ENCODE measurements at places on chromosomes 12 and 14.

DNA sequence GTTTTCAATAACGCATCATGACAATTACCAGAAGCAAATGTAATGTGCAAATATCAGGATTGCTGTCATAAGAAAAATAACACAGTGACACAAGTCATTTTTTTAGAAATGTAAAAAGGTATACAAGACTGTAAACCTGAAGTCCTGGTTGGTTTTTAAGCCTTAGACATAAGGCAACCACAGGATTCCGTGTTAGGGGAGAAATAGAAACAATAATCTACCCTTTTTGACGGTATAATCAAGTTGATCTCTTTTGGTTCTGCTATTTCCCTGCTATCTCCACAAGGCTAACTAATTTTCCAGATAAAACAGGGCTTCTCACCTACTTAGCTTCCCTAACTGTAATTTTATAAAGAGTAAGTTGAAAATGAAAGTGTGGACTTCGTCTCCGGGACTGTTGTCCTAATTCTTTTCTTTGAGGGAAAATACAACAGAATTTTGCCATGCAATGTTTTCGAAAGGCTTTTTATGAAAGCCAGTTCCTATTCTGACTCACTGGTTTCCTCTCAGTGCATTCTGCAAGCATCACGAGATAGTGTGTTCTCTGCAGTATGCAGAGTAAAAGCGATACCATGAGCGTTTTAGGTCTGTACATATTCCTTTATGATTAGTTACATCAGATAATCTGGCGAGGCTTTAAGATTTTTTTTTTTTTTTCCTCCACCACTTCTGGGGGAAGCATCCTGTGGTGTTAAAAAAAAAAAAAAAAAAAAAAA, 10.6 kb downstream of the MYO1H start:
- no peak for DNase-seq

- DNase-seq, result no peak
Measured at GRCh38 chr14:38122241-38122640, 85.5 kb upstream of the SSTR1 start.

DNA sequence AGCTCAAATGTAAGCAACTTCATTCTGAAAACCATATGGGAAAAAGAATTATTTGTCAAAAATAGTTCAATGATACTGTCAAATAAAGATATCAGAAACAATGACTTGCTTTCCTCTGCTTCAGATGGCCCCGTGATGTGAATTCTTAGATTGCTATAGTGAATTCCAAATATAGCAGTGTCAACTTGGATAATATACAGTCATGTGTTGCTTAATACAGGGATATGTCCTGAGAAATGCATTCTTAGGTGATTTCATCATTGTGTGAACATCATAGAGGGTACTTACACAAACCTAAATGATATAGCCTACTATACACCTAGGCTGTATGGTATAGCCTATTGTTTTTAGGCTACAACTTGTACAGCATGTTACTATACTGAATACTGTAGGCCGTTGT, 108.7 kb upstream of the MIS18BP1 start:
- DNase-seq, result no peak

GRCh38 chr12:115667116-115667515, 610.4 kb downstream of the MED13L start:
- DNase-seq, result no peak

DNA sequence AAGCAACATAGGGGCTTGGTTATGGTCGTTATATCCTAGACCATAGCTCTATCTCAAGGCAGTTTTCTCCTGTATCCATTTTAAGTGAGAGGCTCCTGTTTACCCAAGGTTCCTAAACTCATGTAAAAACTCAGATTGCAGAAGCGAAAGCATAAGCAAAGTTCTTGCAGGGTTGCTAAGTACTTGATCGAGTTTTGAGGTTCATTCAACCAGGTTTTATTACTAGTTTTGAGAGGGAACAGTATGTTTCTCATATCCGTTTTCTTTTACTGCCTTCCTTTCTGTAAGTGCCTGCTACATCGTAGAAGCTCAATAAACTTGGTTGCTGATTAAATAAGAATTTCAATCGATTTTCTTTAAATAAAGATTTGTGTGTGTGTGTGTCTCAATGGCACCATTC, 5.1 kb downstream of the AKAP3 start:
- DNase-seq, result no peak

- DNase-seq, result no peak
Measured at GRCh38 chr12:85007836-85008235, 28.2 kb downstream of the TSPAN19 start.

- DNase-seq, result no peak
Measured at GRCh38 chr14:95727056-95727700, 13.3 kb upstream of the TCL1A start.

- DNase-seq, result no peak
Measured at GRCh38 chr12:119910586-119910985, 33.5 kb upstream of the CIT start.

DNA sequence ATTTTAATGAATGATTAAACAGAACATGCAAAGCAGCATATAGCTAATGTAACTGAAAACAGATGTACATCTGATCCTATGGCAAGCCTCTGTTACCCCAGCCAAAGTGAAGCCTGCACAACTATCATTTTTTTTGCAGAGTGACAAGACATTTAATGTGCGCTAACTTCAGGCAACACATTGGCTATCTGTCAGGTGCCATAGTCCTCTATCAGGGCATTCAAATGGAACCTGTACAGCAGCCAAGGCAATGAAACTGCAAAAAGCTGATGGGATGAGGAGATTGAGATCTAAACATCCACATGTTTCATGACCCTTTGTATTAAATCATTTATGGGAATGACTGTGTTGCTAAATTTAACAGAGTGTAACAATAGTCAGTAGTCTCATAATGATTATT, 1088.5 kb upstream of the TMEM132C start:
- DNase-seq, result no peak

DNA sequence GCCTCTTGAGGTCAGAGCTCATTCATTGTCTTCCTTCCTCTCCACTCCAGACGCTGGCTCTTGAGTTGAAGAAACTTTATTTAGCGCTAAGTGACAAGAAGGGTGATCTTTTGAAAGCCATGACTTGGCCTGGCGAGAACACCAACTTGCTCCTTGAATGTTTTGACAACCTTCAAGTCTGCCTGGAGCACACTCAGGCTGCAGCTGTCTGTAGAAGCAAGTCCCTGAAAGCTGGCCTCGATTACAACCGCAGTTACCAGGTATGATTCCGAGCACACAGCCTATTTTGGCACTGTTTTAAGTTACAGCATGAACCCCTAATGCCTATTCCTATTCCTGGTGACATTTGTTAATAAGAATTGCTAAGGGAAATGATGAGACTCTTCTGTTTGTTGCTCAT, 167.6 kb downstream of the ESR2 start:
- no peak for DNase-seq

- DNase-seq, result peak; percentile 51
Measured at GRCh38 chr14:88326352-88327103, 3.5 kb upstream of the KCNK10 start.

DNA sequence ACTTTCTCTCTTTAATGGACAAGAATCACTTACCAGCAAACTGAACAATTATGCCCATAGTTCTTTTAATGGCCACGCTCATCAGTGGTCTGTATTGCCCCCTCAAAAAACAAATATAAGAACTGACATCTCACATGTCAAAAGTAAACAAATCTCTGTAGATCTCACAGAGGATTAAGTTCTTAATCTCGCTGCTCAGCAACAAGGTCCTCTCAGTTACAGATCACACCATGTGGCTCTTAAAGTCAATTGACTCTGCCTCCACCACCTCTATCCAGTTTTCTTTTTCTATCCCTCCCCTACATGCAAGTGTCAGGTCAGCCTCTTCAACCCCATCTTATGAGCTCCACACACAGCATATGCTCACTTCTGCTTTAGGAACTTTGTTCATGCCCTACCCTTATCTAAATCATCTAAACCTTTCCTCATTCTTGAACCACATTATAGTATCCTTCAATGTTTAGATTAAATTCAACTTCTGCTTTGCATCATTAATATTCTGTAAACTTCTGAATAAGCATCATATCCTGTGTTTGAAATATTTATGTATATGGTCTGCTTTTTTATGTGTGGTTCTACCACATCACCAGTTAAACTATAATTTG, 7.2 kb downstream of the ADAM20 start:
- DNase-seq, result no peak

DNA sequence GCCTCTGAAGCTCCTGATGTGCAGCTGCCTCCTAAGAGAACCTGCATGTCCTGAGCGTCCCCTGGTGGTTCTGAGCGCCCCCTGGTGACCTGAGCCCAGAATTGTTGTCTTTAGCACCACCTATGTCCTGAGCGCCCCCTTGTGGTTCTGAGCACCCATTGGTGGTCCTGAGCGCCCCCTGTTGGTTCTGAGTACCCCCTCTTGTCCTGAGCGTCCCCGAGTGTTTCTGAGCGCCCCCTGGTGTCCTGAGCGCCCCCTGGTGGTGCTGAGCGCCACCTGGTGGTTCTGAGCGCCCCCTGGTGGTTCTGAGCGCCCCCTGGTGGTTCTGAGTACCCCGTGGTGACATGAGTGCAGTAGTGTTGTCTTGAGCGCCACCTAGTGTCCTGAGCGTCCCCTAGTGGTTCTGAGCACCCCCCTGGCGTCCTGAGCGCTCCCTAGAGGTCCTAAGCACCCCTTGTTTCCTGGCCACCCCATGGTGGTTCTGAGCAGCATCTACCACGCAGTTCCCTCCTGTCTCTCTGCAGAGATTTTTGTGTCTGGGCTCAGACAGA, 782.5 kb downstream of the TMEM121 start:
- DNase-seq, result no peak

DNA sequence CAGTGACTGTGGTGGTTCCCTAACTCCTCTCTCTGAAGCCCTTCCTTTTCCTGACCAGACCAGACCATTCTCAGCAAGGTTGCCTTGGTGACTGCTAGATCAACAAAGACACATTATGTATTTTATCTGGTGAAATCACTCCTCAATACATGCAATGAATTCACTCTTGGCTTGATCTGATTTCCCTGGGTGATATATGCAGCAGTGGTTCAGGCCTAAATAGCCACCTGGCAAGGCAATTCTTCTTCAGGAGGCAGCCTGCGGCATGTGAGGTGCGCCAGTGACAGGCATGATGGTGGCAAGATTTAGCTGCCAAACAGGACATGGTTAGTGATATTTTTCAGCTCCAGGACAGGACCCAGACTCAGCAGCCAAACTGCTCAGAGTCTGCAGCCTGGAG, 350.3 kb upstream of the CCDC196 start:
- DNase-seq, result peak; percentile 12

DNA sequence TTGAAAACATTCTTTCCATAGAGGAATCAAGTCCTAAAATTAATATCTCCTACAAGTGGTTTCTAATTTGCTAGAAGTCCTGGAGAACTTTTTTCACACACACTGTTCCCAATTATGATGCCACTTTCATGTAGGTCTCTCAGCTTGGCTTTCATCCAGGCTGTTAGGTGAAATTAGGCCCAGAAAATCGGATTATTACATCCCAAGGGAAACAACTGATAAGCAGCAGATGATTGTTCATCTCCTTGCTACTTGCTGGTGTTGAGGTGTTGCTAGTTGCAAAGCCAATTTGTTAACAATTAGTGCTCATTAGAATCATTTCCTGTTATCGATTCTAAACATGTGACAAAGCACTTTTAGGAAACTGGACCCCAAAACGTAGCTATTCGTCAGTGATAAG, 248.0 kb downstream of the PDZRN4 start:
- DNase-seq, result peak; percentile 14

DNA sequence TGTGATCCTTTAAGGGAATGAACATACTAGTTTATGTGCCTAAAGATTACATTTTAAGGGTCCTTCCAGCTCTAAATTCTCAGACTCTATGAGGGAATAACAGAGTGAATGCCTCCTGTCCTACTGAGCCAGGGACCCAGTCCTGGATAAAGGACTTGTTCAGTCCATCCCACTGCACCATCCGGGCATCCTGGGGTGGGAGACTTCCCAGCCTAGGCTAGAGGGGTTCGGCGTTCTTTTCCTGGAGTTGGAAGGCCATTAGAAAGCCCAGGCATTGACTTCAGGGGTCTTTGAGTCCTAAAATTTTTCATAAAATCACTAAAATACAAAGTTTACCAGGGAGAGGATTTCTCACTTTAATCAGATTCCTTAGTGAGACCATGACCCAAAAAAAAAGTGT, 127.9 kb upstream of the FKBP4 start:
- no peak for DNase-seq

GRCh38 chr12:123066384-123066710, 84.5 kb downstream of the PITPNM2 start:
- DNase-seq, result no peak

- peak; percentile 78 for DNase-seq
Measured at GRCh38 chr14:103594265-103594664, 31.5 kb downstream of the COA8 start.

GRCh38 chr14:76133103-76133502, 18.6 kb upstream of the GPATCH2L start:
- DNase-seq, result peak; percentile 84

GRCh38 chr12:12786706-12787601, 1.5 kb downstream of the APOLD1 start:
- DNase-seq, result peak; percentile 93

GRCh38 chr12:94803939-94804338, 153.6 kb upstream of the TMCC3 start:
- DNase-seq, result no peak

DNA sequence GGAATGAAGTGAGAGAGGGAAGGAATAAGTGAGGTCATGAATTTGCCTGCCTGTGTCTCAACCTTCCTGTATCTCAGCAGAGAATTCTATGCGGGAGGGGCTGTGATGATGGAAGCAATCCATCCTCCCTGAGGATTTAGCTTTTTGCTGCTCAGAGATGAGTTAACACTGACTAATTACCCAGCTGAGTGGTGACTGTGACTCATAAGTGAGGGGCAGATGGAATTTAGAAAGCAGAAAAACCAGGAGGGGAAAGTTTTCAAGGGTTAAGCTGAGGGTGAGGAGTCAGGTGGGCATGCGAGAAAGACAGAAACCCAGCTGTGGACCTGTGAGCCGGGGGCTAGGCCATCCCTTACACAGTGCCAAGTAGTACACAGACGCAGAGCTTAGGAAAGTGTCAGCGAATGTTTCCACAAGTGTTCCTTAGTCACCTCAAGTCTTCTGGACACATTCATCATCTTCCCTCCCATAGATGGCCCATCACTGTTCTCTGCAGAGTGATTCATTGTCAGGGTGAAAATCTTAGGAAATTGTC, 277.9 kb downstream of the IPO8 start:
- no peak for DNase-seq

DNA sequence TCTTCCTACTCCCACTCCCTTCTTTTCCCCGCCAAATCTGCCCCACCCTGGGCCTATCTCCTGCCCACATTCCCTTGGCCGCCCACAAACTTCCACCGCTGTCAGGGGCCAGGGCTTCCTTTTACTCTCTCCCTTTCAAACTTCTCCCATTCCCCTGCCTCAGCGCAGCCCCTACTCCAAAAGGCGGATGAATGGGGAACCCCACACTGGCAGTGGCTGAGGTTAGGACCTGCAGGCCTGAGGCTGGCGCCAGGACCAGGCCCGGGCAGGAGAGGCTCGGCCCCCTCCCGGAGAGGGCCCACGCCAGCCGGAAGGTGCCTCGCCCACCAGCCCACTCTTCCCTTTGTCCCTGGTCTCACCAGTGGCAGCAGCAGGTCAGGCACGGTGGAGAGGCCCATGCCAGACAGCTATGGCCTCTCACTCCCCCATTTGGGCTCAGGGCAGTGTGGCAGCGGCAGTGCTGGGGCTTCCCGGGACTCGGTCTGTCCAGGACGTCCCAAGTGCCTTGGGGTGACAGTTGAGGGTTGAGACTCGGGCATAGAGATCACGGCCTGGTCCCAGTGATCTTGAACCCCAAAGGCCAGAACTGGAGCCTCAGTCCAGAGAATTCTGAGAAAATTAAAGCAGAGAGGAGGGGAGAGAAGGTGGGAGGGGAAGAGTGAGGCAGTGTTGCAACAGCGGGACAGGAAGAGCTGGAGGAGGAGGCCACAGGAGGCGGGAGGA, at the start of gene TNFRSF1A:
TNFRSF1A (minus strand) TSS at position 660 of the 723 bp plus-strand sequence; CDS start at position 398, 262 bp downstream.
- DNase-seq, result peak; percentile 88
